ENCODE measurements at places on chromosomes 7 and 10. TPM values are rescaled to one million over a fixed set of nuclear protein-coding genes. Genes with fewer than 3 reads are reported as not detected.

DNA sequence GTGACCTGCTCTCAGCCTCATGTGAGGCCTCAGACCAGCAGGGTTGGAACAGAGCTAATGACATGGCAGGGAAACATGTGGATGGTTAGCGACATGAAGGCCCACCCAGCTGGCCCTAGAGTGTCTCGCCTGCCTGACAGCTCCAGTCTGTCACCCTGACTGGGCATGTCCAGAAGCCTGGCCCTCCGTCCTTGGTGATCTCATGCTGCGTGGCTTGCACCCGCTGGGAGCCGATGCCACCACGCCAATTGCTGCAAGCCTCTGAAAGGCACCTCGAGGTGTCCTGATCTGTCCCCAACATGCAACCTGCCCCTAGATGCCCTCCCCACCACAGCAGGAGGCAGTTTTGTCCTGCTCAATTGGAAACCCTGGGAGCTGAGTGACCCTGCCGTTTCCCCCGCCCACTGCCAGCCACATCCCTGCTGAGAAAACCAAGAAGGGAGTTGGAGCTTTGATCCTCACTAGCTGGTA lies 27.8 kb upstream of the RET start:
- DNase-seq, result peak; percentile 8

DNA sequence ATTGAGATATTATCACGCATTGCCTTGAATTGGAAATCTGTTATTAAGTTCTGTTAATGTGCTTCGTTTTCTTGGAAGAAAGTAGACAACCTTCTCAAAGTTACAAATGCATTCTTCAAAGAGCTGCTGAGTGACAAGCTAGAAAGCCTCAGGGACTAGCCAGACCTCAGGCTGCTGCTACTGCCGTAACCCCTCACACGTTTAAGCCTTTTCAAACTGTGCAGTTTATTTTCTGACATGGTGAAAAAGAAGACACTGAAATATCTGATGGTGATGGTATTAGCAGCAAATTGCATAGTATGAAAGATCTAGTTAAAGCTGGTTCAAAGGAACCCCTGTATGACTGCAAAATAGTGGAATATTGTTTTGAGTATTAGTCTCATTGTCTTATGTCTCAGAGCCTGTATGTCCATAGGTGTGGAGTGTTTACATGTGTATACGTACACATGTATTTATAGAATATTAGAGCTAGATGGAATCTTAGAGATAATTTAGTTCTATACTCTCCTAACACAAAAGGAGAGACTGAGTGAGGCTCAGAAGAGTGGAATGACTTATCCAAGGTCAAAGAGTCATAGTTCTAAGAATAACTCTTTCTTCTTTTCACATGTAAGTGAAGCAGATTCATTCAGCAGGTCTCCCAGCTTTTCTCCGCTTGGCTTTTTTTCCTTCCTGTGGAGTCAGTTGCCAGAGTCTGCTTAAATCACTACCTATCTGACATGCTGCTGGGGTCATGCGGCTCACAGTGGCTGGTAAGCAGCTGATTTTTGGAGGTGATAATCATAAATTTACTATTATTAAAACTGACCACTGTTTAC lies 431.9 kb downstream of the PLXDC2 start:
- peak; percentile 6 for DNase-seq

DNA sequence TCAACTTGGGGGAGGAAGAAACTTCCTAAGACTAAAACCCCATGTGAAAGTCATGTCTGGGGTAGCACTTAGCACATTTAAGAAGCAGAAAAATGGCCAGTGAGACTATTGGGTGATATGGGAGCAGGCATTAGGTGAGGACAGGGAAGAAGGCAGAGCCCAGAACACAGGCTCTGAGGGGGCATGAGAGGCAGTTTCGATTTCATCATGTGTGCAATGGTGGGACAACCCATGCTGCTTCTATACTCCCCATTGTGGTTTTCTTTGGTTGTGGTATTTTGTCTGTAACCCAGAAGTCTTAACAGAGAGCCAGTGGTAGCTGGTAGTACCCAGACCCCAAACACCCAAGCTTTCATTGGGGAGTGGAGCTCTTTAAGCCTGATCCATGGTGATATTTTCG lies 752.0 kb downstream of the GRID1 start:
- no peak for DNase-seq

DNA sequence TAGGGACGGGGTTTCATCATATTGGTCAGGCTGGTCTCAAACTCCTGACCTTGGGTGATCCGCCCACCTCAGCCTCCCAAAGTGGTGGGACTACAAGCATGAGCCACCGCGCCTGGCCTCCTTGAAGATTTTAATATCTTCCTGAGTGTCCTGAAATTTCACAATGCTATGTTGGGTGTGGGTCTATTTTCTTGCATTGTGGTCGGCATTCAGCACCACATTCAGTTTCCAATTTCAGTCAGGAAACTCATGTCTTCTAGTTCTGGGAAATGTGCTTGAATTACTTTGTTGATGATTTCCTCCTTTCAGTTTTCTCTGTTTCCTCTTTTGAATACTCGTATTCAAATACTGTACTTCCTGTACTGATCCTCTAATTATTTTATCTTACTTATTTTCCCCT lies 49.3 kb upstream of the IL6 start:
- DNase-seq, result no peak

DNA sequence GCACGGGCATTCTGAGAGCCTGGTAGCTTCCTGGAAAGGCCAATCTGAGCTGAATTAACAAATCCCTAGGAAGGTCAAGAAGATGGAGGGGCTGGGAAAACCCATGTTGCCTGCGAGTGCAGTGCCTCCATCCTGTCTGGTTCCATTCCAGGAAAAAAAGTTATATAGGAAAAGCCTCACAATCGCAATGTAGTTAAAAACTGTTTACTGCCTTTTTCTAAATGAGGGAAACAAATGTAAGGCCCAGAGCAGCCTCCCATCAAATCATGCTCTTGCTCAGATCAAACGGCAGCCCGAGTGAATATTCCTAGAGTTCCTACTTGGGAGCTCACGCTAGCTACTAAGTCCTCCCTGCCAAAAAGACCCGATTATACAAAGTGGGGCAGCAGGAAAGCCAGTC lies 179.9 kb downstream of the KCNMA1 start:
- DNase-seq, result no peak

DNA sequence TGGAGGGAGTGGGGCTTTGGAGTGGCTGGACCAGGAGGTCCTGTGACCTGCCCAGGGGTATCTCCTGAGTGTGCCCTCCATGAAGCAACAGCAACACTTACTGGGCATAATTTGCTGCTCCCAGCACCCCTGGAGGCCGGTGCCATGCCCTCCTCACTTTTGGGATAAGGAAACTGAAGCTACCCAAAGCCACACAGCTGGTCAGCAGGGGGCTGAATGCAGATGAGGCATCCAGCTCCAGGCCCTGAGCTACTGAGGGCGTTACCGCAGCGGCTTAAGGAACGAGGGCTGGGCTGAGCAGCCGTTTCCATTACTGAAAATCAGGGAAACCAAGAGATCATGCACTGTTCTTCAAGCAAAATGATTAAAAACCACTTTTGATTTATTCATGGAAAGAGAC lies 408.9 kb downstream of the GLRX3 start:
- no peak for DNase-seq

- DNase-seq, result no peak
These were observed 11.5 kb downstream of the CISD1 start for GRCh38 chr10:58280477-58280876.

GRCh38 chr7:105849122-105849855 lies 27.1 kb downstream of the ATXN7L1 start:
- no peak for DNase-seq

- no peak for DNase-seq
These were observed 188.8 kb upstream of the POT1 start for GRCh38 chr7:125118444-125118843.

DNA sequence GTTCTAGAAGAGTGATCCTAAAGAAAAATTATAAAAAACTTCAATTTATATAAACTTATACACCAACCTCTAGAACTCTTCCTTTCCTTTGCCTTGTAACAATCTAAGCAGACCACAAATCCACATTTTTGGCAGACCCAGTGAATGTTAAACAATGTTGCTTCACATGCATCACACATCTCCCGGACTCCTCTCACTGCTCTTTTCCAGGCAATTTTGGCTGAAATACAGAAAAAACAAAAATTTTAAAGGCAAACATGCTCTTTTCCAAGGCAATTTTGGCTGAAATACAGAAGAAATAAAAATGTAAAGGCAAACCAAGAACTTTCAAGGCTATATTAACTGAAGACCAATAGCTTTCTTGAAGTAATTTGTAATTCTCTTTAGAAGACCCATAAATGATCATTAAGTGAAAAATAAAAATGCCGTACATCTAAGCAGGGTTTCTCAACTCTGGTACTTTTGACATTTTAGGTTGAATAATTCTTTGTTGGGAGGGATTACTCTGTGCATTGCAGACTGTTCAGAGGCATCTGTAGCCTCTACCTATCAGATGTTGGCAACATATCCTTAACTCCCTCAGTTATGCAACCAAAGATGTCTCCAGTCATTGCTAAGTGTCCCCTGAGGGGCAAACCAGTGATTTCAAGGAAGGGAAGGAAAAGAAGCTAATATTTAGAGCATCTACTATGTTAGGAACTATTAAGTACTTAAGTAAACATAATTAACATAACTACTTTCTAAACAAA lies 64.4 kb downstream of the NRBF2 start:
- DNase-seq, result no peak

DNA sequence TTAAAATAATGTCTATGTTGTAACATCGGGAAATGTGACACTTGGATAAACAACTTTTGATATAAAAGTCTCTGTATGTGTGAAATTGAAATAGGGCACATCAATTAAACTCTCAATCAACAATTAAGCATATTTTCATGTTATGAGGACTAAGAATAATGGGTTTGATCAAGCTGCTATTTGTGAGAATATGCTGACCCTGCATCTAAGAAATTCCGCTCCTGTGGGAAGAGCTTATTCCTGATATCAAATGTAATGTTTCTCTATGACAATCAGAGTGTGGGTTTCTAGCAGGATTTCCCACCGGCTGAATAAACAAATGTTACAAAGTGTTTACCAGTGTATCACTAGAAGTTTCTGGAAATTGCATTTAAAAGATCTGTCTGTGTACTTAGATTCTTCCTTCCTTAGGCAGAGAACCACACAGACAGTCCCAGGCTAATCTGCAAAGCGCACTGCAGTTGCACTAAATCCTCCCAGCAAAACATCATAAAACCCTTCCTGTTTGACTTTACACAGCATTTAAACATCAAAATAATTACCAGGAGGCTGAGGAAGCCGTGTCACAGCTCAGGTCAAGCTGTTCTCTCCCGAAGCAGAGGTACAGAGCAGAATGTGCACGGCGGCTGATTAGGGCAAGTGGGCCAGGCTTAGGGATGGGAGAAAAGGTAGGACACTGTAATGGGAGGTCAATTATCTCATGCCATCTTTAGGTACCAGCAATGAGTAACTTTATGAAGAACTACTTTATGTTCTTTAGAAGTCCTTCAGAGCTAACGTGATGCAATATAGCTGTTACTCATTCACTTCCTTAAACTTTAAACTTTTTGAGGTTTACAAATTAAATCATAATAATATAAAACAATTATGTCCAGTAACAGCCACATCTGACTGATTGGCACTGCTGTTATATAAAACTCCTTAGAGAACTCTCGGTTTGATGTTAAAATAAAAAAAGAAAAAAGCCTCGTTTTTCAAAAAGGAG lies 109.1 kb upstream of the CTTNBP2 start:
- DNase-seq, result no peak

DNA sequence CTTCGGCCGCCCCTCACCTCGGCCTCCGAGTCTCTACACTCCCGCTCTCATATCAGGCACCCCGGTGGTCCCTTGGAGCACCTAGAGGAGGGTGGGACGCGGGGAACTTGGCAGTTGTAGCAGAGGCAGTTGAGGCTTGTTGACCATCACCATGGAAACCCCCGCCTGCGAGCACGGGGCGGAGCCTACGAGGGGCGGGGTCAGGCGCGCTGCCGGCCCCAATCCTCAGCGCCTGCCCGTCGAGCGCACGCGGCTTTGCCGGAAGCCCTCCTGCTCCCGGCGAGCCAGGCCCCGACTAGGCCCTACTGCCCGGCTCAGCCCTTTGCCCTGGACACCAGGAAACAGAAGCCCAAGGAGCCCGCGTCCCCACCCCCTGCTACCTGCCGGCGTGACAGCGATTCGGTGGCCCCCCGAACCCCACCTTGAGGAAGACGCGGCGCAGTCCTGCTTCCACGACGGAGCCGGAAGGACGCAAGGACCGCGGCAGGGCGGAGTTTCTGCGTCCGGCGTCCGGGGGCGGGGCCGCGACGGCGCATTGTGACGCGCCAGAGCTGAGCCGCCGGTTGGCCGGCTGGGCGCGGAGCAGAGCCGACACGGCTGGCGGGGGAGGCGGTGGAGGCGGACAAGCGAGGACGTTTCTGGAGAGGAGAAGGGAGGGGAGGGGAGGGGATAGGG lies at the start of gene HNRNPF:
HNRNPF (minus strand) TSS at position 477 of the 675 bp plus-strand sequence. CDS start 21,302 bp downstream, outside the sequence.
- peak; percentile 94 for DNase-seq

DNA sequence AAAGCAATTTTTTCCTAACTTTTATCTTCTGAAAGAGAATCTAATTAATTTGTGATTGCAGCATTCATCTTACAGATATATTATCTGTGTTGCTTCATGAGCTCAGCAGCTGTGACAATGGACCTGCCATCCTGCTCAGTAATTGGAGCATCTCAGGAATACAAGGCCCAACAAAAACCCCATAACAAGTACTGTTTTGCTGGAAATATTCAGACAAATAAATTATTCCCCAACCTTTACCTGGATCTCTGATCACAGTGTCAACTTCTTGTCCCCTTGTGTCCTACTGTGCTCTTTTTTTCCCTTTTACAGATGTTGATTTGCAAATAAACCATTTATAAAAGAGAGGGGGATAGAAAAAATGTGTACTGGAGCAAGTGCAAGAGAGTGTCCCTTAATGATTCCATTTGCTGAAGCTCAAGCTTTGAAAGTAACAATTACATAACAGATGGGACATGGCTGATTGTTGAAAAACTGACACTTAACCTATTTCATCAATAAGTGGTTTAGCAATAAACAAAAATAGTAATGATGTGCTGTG lies 1063.4 kb upstream of the GHITM start:
- peak; percentile 40 for DNase-seq

- no peak for DNase-seq
These were observed 199.9 kb downstream of the TAX1BP1 start for GRCh38 chr7:27939893-27940292.

- no peak for DNase-seq
These were observed 94.3 kb upstream of the ADO start for GRCh38 chr10:62710182-62710581.

The REEP3 gene
- 9.6 TPM for polyA plus RNA-seq

The DRGX gene
- 0.11 TPM for polyA plus RNA-seq

The SPDYE18 gene
- polyA plus RNA-seq, result 0.24 TPM

The ZNF488 gene
- 0.59 TPM for polyA plus RNA-seq

The HSPA12A gene
- 2.9 TPM for polyA plus RNA-seq

The FAM25G gene
- not detected for polyA plus RNA-seq
